ENCODE measurements at places on chromosomes 1 and 21.

DNA sequence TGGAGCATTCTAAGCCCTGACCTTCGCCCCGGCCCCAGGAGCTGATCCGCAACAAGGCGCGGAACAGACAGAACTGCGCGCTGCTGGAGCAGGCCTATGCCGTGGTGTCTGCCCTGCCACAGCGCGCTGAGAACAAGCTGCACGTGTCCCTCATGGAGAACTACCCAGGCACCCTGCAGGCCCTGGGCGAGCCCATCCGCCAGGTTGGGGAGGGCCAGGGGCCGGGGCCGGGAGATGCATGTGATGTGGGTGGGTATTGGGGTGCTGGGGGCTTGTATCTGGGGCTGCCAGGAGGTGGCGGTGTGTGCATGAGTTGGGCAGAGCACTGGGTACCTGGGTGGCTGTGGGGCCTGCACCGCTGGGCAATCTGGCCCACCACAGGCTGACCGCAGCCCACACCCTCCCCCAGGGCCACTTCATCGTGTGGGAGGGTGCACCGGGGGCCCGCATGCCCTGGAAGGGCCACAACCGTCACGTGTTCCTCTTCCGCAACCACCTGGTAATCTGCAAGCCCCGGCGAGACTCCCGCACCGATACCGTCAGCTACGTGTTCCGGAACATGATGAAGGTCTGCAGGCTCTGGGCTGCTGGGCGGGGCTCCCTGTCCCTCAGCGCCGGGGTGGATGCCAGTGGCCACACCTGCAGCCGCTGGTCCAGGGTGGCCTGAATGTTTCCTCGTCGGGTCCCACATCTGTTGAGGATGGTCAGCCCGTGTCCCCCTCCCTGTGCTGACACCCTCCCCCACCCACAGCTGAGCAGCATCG, 65.8 kb downstream of the TRIM11 start:
- DNase-seq = no peak

GRCh38 chr1:32272557-32273390, 19.1 kb upstream of the HDAC1 start:
- DNase-seq = no peak

DNA sequence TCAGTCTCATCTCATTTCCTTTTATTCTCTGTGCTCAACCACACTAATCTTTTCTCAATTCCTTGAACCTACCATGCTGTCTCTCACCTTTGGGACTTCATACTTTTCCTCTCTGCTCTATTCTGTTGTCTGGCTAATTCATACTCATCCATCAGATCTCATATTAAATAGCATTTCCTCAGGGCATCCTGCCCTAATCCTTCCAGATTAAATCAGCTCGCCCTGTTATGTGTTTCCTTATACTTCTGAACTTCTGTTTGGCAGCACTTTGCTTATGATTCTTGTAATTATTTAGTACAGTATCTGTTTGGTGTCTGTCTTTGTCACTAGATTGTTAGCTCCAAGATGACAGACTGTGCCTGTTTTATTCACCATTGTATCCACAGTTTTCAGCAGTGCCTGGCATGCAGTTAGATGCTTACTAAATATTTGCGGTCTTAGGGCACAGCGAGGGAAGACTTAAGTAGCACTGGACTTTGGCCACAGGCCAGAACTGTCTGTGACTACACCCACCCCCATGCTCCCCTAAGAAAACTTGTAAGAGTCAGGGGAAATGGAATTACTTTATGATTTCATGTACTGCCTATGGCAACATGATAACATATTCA, 9.9 kb upstream of the CAP1 start:
- no peak for DNase-seq

DNA sequence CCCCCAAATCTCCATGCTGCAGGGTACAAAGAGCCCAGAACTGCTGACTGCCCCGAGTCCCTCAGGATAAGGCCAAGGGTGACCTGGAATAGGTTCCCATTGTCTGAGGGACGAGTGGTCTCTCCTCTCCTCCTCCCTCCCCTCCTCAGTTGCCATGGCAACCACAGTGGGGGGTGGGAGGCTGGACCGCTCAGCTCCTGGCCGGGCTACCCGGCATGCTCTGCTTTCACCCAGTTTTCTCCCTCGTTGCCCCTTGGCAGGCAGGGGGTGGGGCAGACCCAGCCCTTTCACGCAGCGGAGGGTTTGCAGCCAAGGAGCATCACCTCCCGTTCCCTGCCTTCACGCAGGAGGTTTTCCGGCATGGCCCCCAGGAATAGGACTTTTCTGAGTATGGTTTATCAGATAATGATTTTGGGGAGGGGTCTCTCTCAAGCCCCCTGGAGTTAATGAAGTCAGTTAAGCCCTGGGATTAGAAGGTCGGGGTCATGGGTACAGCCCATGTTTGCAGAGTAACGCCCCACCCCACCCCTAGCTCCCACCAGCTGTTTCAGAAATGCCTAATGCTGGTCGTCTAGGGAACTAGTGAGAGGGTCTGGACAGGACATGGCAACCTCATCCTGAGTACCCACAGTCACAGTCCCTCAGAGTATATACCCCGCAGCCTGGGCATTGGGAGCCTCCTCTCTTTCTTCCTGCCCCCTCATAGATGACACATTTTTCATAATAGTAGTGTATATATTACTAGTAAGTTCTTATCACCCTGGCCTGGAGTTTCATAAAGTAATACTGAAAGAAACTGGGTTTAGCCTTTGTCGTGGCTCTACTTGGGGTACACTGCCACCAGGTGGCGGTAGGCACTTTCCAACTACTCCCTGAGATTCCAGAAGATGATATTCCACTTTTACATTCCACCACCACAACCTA, 20.7 kb downstream of the C1QB start:
- DNase-seq = no peak

DNA sequence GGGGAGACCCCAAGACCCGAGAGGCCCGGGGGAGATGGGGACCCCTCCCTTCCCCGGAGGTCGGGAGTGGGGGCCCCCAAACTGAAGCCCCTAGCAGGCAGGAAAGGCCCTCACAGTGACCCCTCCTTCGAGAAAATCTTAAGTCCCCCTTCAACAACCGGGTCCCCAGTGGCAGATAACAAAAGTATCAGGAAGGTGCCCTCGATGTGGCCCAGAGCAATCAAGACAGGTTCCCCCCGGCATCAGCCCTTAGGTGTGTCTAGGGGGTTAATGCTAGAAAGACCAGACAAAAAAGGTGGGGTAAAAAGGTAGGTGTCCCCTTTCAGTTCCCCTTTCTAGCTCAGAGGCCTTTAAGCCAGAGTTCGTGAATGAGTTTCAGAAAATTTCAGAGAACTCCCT, 282 bp upstream of the ECE1 start:
- DNase-seq = no peak

GRCh38 chr1:91059157-91059556, 37.3 kb upstream of the ZNF644 start:
- no peak for DNase-seq

DNA sequence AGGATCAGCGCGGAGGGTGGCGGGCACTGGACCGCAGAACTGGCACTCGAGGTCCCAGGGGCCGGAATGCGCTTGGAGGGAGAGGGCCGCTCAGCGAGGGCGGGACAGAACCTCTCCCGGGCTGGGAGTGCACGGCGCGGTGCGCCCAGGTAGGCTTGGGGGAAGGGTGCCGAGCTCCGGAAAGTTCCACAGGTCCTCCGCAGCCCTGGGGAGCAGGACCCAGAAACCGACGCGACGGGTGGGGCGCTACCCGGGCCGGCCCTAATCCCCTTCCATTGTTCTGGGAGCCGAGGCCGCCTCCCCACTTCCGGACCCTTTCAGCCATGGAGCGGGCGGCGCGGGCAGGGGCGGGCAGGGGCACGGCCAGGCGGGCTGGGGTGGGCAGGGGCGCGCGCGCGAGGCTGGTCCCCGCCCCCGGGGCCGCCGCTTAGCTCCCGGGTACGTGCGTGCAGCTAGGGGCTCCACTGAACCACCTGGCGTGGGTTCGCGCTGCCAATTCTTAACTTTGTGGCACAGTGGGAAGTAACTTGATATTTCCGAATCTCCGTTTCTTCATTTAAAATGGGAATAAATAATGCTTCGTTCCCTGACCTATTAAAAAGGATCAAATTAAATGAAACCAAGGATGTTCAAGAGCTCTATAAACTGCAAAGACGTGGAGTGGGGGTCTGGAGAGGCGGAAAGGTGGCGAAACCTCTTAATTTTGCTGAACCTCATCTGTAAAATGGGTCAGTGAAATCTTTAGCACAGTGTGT, 20.7 kb downstream of the LGR6 start:
- DNase-seq = no peak

- DNase-seq = no peak
Observed at GRCh38 chr1:222299524-222299923, 248.4 kb downstream of the HHIPL2 start.

DNA sequence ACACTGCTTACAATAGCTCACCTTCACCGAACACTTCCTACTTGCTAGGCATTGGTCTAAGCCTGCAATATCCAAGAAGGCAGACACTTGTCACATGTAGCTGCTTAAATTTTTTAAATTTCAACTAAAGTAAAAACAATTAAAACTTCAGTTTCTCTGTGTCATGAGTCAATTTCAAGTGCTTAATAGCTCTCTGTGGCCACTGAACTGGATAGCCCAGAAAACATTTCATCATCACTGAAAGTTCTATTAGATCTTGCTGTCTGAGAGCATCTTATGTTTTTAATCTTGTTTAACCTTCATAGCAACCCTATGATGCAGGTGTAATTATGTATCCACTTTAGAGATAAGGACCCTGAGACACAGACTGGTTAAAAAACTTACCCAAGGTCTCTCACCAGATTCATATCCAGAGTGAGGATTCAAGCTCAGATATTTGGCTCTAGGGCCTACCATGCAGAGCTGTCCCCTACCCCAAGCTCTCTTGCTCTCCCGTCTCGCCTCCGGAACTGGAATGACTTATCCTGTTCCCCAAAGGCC, 2.6 kb upstream of the FCRL6 start:
- no peak for DNase-seq
